Activated CD8-positive, alpha-beta memory T cell treated with anti-CD3 and anti-CD28 coated beads for 1 hour (primary cell): ENCODE measurements at places on chromosomes 2 and 18.

DNA sequence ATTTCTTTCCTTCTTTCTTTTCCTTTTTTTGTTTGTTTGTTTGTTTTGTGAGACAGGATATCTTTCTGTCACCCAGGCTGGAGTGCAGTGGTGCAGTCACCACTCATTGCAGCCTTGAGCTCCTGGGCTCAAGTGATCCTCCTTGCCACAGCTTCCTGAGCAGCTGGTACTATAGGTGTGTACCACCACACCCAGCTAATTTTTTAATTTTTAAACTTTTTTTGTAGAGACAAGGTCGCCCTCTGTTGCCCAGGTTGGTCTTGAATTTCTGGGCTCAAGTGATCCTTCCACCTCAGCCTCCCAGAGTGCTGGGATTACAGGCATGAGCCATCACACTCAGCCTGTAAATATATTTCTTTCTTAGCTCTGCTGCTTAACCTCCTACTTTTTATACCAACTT, 83.4 kb upstream of the CYP20A1 start:
- no peak for DNase-seq

DNA sequence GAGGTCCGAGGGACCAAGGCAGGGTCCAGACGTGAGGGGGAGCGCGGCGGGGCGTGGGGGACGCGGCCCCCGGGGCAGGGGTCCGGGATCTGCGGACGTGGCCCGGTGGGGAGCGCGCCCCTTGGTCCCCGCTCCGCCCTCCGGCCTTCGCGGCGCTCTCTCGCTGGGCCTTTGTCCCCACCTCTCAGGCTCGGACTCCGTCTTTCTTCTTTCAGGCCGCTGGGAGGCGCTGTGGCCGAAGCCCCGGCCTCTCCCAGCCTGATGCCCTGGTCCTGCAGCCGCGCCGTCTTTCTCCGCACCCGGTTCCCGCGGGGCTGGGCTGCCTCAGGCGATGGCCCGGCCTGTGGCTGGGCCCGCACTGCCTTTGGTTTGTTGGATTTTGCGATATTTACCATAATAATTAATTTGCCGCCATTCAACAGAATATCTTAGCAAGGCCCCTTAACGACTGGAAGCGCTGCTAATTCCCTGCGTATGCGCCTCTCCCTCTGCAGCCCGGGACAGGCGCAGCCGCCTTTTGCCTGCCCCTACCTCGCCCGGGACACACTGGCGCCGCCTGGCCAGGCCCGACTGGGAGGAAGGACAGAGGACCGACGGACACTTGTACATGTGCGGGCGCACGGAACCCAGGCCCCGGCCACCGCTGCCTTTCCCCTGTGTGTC, 10.8 kb downstream of the SIX3 start:
- no peak for DNase-seq

DNA sequence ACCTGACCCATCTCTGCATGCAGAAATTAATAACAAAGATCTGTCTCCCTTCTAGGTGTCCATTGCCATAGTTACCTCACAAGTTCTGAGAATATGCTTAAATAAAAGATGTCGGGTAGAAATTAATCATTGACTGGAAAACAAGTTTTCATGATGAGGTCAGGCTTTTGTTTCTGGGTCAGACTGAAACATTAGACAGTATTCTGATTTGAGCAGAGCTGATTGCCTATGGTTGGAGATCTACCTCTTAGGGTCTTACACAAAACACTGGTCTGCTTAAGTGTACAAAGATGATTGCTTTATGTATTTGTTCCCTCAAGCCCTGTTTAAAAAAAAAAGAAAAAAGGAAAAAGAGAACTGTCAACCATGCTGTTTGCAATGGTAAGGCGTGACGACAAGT, 956.4 kb downstream of the CPS1 start:
- DNase-seq = no peak

DNA sequence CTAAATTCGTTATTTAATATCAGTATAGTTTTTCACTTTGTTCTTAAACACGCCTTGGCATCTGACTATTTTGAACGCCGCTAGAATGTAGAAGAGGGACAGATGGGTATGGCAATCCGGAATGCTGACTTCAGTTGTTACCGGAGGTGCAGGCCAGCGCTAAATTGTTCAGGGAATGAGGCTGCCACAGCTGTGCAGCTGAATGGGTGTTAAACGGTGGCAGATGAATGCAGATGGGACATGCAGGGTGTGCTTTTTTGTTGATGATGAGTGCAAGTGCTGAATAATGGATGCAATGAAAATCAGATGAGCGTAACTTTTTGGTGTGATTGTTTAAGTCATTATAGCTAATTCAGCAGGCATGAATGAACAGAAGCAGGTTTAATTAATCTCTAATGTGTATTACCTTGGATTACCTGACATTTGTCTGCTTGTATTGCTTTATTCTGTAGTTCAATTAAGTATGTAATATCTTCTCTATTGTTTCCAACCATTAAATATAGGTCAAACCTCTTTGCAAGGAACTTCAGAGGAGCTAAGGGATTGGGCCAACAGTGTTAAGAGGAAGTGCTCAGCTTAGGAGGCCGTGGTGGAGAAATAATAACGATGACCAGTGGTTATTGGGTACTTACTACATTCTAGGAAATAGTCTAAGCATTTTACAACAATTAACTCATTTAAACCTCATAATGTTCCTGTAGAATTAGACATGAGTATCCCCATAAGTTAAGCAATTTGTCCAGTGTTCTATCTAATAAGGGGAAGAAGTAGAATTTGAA, 11.9 kb upstream of the CREG2 start:
- no peak for DNase-seq
